ENCODE measurements at places on chromosomes 6 and 20.

- H3K4me3 ChIP-seq: no peak overlapping the region
- H3K27ac ChIP-seq: no peak overlapping the region
- no peak for DNase-seq
- H3K4me1 ChIP-seq: no peaks in the 10 kb centered on the region
Measured at GRCh38 chr6:39295611-39296011, 18.6 kb downstream of the KCNK17 start.

DNA sequence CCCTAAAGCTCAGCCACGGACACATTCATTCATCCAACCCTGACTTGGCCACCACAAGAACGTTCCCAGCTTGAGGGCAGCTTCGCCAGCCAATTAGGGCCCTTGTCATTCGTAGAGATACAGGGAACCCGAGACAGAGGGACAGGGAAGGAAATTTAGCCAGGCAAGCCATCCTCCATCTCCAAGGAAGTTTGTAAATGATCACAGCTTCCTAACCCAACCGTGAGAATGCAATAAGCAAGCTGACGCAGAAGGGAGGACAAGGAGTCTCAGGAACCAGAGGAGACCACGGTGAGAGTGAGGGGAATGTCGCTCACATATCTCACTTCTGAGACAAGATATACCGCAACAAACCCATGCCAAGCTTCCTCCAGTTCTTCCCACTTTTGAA lies 1.4 kb downstream of the TRAM2 start:
- no peaks in the 10 kb centered on the region for H3K36me3 ChIP-seq
- H3K27ac ChIP-seq: no peak overlapping the region
- DNase-seq: no peak

GRCh38 chr20:36550790-36551299 lies 9.5 kb downstream of the MYL9 start:
- no peaks in the 10 kb centered on the region for H3K27me3 ChIP-seq
- H3K4me1 ChIP-seq: peaks cover 4% of the 10 kb centered on the region
- no peak overlapping the region for H3K4me3 ChIP-seq
- H3K36me3 ChIP-seq: no peaks in the 10 kb centered on the region

DNA sequence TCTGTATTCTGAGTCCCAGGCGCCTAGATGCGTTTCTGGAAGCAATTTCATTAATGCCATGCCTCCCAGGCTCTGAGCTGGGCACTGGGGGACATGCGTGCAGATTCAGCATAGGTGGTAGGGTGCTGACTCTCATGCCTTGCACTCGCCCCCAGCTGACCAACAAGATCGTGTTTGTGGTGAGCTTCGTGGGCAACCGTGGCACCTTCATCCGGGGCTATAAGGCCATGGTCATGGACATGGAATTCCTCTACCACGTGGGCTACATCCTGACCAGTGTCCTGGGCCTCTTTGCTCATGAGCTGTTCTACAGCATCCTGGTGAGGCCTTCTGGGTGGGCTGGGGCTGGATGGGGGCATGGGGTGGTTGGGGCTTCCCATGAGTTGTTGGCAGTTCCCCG lies 21.6 kb downstream of the UQCC2 start:
- H3K36me3 ChIP-seq: peaks cover 84% of the 10 kb centered on the region
- no peak for DNase-seq
- no peaks in the 10 kb centered on the region for H3K27me3 ChIP-seq
- no peak overlapping the region for H3K4me3 ChIP-seq
- H3K4me1 ChIP-seq: peaks cover 44% of the 10 kb centered on the region

DNA sequence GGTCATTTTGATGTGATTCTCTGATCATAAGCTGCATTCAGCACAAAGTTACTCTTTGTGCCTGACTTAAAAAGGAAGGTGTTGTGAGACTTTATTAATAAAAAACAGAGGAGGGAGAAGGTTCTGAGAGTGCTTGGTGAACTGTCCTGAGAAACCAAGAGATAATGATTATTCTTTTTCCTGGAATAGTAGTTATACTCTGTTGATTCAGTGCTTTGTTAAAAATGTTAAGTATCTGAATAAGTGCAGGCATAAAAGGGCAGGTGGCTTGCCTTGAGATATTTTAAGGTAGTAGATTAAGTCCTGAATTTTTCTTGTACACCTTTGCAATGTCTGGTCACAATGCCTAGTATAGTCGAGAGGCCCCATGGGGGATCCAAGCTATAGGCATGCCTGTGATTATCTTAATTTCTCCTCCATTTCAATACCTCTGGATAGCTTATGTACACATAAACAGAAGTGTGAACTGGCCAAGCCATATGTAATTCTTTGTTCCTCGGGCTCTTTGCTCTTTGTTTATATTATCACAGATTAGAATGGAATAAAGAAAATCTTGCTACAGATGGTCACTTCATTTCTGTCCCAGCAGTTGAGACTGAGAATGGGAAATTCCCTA lies 50.0 kb downstream of the SOBP start:
- H3K36me3 ChIP-seq: no peaks in the 10 kb centered on the region
- no peak overlapping the region for H3K27ac ChIP-seq
- no peak for DNase-seq
- no peak overlapping the region for H3K4me3 ChIP-seq
- H3K27me3 ChIP-seq: peaks cover 26% of the 10 kb centered on the region
- H3K4me1 ChIP-seq: no peaks in the 10 kb centered on the region
